ENCODE measurements at places on chromosomes 5 and 9.

DNA sequence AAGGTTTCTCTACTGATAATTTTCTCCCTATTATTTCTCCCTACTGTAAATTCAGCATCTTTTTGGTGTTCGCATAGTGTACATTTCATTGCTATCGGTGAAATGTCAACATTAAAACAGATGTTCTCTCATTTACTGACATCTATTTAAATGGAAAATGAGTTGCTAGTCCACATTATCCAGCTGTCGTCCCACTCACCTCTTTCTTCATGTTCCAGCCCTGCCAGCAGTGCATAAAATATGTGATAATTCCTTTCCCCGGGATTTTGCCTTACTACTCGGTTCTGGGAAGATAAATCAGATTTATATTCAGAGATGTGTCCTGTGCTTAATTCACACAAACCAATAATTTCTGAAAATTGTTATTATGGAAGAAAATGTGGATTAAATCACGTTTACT, 155.8 kb downstream of the MYO10 start:
- no peak for DNase-seq

DNA sequence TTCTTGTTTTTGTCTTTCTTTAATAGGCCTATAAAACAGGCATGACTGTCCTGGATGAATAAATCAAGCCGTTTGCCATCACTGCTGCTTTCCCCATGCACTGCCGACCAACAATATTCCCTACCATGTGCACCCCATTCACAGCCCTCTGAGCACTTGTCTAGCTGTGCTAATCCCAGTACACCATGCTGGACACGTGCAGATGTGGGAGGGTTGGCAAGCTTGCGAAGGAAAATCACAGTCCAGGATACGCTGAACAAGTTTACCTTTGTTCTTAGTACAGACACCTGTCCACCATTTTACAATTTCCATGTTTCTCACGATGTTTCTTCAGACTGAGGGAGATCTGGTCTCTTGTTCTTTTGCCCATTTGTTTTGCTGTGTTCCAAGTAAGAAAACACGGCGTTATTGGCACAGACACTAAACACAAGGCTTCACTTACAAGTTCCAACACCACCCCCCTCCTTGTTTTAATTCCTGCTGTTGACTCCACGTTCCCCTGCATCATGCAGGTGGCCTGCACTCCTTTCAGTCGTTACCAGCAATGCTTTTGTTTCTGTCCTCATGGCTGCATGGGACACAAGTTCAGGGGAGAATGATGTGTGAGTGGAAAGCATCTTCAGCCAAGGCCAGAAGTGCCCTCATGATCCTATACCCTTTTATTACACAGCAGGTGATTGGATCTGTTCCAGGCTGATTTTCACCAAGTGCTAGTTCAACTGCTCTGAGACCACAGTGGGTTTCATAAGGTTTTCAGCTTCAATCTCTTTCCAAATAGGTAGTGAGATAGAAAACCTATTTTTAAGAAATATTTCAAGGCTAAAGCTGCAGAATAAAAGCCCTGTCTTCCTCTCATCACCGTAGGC, 608.9 kb downstream of the IRX1 start:
- peak; percentile 81 for DNase-seq

DNA sequence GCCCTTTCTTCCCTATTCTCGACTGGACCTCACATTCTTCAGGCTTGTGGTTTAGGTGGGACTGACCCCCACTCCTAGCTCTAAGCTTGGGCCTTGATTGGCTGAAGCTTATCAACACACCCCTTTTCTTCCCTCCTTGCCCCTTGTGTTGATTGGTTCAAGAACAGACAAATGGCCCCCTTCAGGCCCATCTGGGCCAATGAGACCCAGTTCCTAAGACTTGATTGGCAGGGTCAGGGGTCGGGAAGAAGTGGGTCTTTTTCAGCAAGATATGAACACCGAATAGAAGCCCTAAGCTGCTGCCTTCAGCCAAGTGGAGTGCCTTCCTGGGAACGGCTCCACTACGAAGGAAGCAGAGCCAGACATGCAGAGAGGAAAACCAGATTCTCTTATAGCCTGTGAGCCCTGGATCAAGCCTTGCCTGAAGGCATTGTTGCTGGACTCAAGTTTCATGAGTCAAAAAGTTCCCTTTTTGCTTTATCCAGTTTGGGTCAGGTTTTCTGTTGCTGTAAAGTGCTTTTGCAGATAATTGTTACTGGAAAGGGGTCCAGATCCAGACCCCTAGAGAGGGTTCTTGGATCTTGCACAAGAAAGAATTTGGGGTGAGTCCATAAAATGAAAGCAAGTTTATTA, 22.4 kb upstream of the NCS1 start:
- no peak for DNase-seq

GRCh38 chr9:98801561-98801960, 5.2 kb upstream of the ANKS6 start:
- no peak for DNase-seq

DNA sequence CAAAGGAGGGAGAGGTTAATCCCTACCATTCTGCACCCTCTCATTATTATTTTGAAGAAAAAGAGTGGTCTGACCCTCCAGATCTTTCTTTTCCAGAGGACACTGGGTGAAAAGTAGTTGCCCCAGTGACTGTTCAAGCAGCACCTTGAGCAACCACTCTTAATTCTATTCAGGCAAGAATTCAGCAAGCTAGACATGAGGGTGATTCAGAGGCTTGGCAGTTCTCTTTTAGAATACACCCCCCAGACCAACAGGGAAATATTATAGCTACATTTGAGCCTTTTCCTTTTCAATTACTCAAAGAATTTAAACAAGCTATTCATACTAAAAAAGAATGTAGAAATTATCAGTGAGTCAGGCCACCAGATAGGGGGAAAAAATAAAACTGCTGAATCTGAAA, 178.3 kb downstream of the MRPS30 start:
- no peak for DNase-seq

GRCh38 chr5:124587280-124587679, 159.2 kb downstream of the ZNF608 start:
- no peak for DNase-seq

- DNase-seq, result no peak
Measured at GRCh38 chr9:98368366-98369065, 113.1 kb upstream of the TBC1D2 start.

DNA sequence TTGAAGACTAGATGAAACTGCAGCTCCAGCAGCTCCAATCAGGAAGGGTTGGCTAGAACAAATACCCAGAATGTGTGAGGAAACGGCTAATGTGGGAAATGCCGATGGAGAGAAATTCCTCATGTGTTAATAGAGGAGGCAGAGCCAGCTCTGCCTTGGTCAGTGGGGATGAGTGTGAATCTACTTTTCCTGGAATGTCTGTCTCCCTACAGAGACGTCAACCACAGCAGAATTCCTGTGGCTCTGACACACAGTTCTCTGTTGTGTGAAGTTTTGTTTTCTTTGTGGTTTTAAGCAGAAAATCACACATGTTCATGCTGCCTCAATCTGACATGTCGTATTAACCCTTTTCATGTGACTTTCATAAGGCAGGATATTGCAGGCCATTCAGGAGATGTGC, 476.6 kb upstream of the WWC1 start:
- no peak for DNase-seq

- DNase-seq, result no peak
Measured at GRCh38 chr5:173997331-173997730, 8.4 kb downstream of the C5orf47 start.

GRCh38 chr5:111237470-111237869, 13.3 kb downstream of the CAMK4 start:
- DNase-seq, result no peak

GRCh38 chr5:83964271-83964670, 243.6 kb upstream of the HAPLN1 start:
- no peak for DNase-seq

- DNase-seq, result no peak
Measured at GRCh38 chr5:177195307-177195952, 61.9 kb downstream of the NSD1 start.

DNA sequence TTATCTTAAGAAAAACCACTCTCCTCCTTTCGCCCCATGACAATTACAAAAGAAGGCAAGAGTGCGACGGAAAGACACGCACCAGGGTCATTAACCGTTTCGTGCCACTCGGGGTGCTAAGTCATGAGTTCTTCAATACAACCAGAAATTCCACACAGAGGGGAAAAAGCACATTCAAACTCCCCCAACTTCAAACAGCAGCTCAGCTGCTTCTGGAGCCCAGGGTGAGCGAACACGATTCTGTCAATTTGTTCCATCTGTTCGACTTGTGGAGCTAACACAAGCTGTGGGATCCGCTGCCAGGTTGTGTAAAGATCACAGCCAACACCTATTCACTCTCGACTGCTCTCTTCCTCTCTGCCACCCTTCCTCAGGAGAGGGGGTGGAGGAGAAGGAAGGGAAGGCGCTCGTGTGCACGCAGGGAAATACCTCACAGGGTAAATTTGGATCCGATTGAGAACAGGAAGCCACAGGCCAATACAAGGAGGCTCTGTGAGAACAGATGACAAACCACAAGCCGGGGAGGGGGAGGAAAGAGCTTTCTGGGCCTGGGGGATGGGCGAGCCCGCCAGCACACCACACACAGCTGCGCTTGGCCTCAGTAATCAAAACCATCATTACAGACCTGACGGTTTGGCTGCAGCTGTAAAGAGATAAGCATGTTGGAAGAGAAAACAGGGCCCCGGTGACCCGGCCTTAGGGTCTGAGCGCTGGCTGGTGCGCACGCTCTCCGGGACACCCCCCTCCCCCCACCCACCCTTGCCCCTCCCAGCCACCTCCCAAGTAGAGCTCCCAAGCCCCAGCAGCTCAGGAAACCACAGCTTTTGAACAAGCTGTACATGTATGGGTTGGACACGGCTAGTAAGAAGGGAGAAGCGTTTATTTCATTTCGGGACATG, 54.3 kb downstream of the PTCH1 start:
- DNase-seq, result no peak

DNA sequence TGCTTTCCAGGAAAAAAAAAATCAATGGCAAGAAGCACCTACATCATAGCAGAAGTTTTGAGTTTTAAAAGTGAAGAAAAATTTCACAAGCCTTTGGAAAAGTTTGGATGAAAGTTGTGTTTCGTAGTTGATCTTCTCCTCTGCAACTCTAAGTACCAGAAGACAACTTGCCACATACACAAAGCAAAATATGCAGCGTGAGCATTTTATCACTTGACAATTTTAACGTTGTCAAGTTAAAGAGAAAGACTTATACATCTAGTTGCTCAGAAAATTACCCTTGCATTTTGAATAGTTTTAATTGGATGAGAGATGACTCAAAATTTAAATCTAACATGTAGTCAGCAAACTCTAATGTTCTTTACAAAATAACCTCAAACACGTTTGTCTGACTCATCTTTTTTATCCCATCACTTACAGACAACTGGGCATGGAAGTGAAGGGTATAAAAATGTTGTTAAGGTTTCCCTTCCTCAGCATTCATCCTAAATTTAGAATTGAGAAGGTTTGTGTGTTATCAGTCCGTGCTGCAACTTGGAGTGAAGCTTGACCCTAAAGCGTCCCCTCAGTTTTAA, 213.4 kb downstream of the MARCHF11 start:
- no peak for DNase-seq

DNA sequence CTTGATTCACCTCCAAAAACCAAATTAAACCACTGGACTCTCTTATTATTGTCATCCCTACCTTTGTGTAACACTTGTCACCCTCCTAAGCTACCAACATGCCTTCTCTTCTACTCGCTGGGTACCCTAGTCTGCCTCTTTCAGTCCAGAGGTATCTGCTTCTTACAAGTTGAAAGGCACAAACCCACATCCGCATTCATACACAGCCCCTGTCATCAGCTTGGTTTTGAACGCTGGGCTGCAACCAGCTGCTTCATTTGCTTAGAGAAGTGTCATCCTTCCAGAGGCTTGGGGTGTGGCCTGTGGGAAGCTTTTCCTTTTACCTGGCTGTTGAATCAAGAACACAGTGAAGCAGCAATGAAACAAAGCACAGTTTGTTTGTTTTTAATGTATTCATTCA, 138.8 kb upstream of the WWC1 start:
- DNase-seq, result no peak

GRCh38 chr9:14345354-14346230, 31.7 kb upstream of the NFIB start:
- no peak for DNase-seq

DNA sequence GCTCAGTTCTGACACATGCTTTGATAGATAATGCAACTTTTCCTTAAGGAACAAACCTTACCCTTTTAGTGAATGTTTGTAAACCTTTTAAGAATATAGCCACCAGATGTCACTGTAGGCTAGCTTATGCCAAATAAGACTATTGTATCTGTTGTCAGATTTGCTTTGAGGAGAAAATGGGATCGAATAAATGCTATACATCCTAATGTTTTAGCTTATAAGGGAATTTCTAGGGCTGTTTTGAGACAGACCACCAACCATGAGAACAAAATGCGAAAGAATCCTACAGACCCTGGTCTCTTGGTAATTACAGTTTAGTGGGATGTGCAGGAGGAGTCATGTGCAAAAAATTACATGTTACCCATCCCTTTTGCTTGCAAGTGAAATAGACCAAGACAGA, 127.6 kb upstream of the NMUR2 start:
- no peak for DNase-seq

DNA sequence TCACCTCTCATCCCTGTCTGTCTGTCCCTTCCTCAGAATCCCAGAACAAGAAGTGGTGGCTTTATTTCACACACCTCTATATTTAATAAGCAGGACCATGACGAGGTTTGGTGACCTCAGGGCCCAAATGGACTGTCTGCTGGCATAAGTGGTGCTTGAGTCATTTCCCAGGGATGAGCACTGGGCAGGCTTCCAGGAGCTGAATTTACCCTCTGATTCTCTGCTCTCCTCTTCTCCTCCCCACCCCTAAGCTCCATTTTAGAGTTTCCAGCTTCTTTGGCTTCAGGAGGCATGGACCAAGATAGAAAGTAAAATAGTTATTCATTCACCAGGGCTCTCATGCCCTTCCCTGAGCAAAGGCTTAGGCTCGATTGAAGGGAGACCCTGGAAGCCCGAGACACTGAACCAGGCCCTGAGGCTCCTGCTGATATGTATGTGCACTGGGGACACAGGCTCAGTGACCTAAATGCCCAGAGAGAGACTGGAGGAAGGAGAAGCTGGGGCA, 69.1 kb downstream of the PPARGC1B start:
- no peak for DNase-seq

GRCh38 chr9:76562511-76562911, 103.5 kb downstream of the GCNT1 start:
- no peak for DNase-seq

DNA sequence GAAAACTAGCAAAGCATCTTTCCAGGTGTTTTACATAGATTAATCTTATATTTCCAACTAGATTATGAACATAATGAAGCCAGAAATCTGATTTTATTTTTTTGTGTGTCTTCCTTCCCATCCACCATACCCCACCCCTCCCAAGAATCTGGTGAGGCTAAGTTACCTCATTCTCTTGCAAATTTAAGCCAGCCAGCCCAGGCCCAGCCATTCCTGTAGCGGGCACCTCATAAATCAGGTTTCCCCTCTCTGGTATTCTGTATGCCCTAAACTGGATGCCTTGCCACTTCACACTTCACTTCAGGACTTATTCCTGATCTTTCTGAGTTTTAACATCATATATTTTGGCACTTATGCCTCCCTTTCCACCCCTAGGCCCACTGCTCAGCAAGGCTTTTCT, 21.8 kb downstream of the C9 start:
- DNase-seq, result no peak

Data from vagina (tissue), 2 donors.